ENCODE measurements at places on chromosomes 6 and 20. TPM values are rescaled to one million over a fixed set of nuclear protein-coding genes. Genes with fewer than 3 reads are reported as not detected.

Gene ULBP1
- total RNA-seq: 0.49 TPM

Gene RBM24
- total RNA-seq: not detected

Gene DLL1
- 0.17 TPM for total RNA-seq

Gene MATN4
- total RNA-seq: 1.5 TPM

Gene HAO1
- not detected for total RNA-seq

Gene BPIFB2
- not detected for total RNA-seq

Gene C6orf118
- not detected for total RNA-seq

Gene MUC21
- total RNA-seq: not detected

Gene INSM1
- total RNA-seq: 46.7 TPM

Gene ELOVL2
- not detected for total RNA-seq

Gene RUNX2
- total RNA-seq: 18.3 TPM

Gene SFTA2
- not detected for total RNA-seq

Gene BTN1A1
- total RNA-seq: not detected

Gene KCNB1
- 0.07 TPM for total RNA-seq

Gene BCAS1
- not detected for total RNA-seq

Gene THBS2
- not detected for total RNA-seq

Gene ZSCAN9
- 6.3 TPM for total RNA-seq

Gene TAGAP
- 183 TPM for total RNA-seq

Gene TMEM151B
- not detected for total RNA-seq

Gene CRIP3
- total RNA-seq: 0.79 TPM
